ENCODE measurements at places on chromosomes 11 and 22. TPM values are rescaled to one million over a fixed set of nuclear protein-coding genes. Genes with fewer than 3 reads are reported as not detected.

The RFPL2 gene
- 0.16 TPM for total RNA-seq

- no peaks in the 10 kb centered on the region for H3K36me3 ChIP-seq
- DNase-seq, result no peak
- H3K27me3 ChIP-seq, result peaks cover 3% of the 10 kb centered on the region
- peaks cover 35% of the 10 kb centered on the region for H3K4me1 ChIP-seq
Observed at GRCh38 chr11:10439351-10439750, 15.7 kb upstream of the AMPD3 start.

GRCh38 chr22:44924710-44925109, 85.1 kb downstream of the PHF21B start:
- H3K36me3 ChIP-seq, result no peaks in the 10 kb centered on the region
- DNase-seq, result no peak
- no peak overlapping the region for H3K4me3 ChIP-seq
- H3K27me3 ChIP-seq, result no peaks in the 10 kb centered on the region

GRCh38 chr11:16040151-16040550, 316.2 kb downstream of the SOX6 start:
- no peaks in the 10 kb centered on the region for H3K27me3 ChIP-seq
- H3K4me1 ChIP-seq, result no peaks in the 10 kb centered on the region
- H3K4me3 ChIP-seq, result no peak overlapping the region
- H3K36me3 ChIP-seq, result no peaks in the 10 kb centered on the region
- no peak for DNase-seq

GRCh38 chr11:11028017-11028692, 170.3 kb upstream of the ZBED5 start:
- no peak overlapping the region for H3K27ac ChIP-seq
- no peaks in the 10 kb centered on the region for H3K4me1 ChIP-seq
- H3K36me3 ChIP-seq, result no peaks in the 10 kb centered on the region
